Kidney epithelial cell (primary cell): ENCODE measurements at places on chromosomes 11 and 22. TPM values are rescaled to one million over a fixed set of nuclear protein-coding genes. Genes with fewer than 3 reads are reported as not detected.

GRCh38 chr11:73797457-73797856, 9.8 kb downstream of the MRPL48 start:
- DNase-seq = no peak

DNA sequence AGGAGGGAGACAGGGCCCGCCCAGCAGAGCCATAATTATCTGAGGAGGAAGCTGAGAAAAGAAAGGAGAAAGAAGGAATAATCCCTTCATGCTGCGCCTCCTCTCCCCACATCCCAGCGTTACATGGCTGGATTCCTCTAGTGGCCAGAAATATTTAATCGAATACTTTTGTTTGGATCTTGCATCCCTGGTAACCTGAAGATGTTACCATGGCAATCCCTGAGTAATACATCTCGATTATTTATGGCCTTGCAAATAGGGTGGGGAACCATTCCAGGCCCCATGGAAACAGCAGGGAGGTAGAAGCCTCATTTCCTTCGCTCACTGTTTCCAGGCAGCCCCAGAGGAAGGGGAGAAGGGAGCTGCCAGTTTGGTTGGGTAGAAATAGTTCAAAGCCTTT, 357.7 kb downstream of the BUD13 start:
- DNase-seq = no peak

DNA sequence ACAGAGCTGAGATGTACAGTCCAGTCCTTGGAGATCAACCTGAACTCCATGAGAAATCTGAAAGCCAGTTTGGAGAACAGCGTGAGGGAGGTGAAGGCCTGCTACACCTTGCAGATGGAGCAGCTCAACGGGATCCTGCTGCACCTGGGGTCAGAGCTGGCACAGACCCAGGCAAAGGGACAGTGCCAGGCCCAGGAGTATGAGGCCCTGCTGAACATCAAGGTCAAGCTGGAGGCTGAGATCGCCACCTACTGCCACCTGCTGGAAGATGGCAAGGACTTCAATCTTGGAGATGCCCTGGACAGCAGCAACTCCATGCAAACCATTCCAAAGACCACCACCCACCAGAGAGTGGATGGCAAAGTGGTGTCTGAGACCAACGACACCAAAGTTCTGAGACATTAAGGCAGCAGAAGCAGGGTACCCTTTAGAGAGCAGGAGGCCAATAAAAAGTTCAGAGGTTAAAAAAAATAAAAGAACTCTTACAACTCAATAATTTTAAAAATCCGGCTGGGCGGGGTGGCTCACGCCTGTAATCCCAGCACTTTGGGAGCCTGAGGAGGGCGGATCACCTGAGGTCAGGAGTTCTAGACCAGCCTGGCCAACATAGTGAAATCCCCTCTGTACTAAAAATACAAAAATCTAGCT, 69.9 kb upstream of the RTL6 start:
- no peak for DNase-seq

GRCh38 chr22:36469094-36469710, 12.2 kb downstream of the TXN2 start:
- no peak for DNase-seq

- no peak for DNase-seq
Measured at GRCh38 chr11:49302360-49302759, 94.0 kb upstream of the FOLH1 start.

The KCNQ1 gene
- 2.3 and 2.8 TPM in 2 replicates for total RNA-seq

The TMA7B gene
- not detected in 2 replicates for total RNA-seq
